CD4-positive, alpha-beta memory T cell (primary cell): ENCODE measurements at places on chromosomes 2 and 18. TPM values are rescaled to one million over a fixed set of nuclear protein-coding genes. Genes with fewer than 3 reads are reported as not detected.
A peak's percentile ranks its signal among the peaks of the same experiment; 100 is the strongest.

Gene MC5R
- polyA plus RNA-seq = not detected

GRCh38 chr2:183709829-183710228 is 585.6 kb downstream of the NUP35 start:
- H3K4me1 ChIP-seq = no peaks in the 10 kb centered on the region
- no peaks in the 10 kb centered on the region for H3K27me3 ChIP-seq
- H3K27ac ChIP-seq = no peak overlapping the region

DNA sequence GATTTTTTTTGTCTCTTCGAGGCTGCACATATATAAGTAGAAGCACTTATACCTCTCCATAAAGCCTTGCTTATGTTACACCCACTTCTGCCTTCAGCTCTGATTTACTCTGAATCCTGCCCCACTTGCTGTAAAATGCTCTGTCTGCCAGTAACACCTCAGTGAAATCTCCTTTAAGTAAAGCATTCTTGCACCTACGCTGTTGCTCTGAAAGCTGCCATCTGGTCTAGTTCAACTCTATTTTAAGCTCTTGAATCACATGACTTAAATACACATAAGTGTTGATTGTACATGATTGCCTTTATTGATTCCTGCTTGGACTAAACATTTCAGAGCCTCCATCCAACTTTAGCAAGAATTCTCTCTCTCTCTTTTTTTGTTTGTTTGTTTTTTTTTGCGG is 609.0 kb upstream of the CELF4 start:
- H3K4me1 ChIP-seq = no peaks in the 10 kb centered on the region
- no peak for DNase-seq
- H3K27me3 ChIP-seq = no peaks in the 10 kb centered on the region
- no peaks in the 10 kb centered on the region for H3K36me3 ChIP-seq

DNA sequence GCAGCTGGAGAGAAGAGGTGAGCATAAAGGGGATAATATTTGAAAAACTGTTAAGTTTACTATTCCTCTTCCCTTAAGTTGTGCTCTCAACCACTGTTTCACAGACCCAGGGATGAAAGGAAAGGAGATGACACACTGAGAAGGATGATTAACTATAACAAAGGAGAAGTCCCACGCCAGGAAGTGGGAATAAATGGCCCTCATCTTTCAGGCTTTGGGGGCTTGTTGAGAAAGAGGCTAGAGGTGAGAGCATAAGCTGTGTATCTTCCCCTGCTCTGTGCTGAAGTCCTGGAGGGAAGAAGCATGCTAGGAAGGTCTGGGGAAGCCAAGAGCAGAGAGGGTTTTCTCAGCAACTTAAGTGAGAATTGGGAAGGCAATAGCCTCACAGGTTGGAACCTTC is 399.1 kb upstream of the ATP5MC3 start:
- H3K4me1 ChIP-seq = no peaks in the 10 kb centered on the region
- no peaks in the 10 kb centered on the region for H3K36me3 ChIP-seq
- H3K27me3 ChIP-seq = no peaks in the 10 kb centered on the region
- DNase-seq = no peak

GRCh38 chr2:38181806-38182491 is 106.0 kb upstream of the CYP1B1 start:
- H3K36me3 ChIP-seq = no peaks in the 10 kb centered on the region
- no peaks in the 10 kb centered on the region for H3K27me3 ChIP-seq
- no peak for DNase-seq
- H3K4me1 ChIP-seq = no peaks in the 10 kb centered on the region
- H3K4me3 ChIP-seq = no peak overlapping the region
- no peak overlapping the region for H3K27ac ChIP-seq

GRCh38 chr2:99984799-99985515 is 157.4 kb downstream of the AFF3 start:
- no peak overlapping the region for H3K27ac ChIP-seq
- DNase-seq = no peak
- no peak overlapping the region for H3K4me3 ChIP-seq
- no peaks in the 10 kb centered on the region for H3K36me3 ChIP-seq

DNA sequence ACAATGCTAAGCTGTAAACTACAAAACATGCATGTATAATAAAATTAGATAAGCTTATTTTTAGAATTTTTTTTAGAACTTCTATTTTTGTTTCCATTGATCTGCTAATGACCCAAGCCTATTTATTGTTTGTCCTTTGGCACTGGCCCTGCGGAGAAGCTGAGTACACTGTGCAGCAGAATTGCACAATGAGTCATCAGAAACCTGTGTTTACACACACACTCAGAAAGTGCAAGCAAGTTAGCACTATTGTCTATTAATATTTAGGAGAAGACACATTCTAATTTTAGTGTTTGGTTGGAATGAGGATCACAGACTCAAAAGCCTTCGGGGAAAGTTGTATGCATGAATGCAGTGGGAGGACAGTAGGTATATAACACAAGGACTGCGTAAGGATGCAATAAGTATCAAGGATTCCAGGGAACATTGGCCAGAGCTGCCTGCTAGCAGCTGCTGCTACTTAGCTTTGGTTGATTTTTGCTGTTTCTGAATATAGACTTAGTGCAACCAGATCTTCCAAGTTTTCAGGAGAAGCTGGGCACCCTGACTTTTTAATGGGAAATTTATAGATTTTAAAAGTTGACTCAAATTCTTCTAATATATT is 128.2 kb downstream of the KCNH7 start:
- no peaks in the 10 kb centered on the region for H3K36me3 ChIP-seq
- H3K4me1 ChIP-seq = no peaks in the 10 kb centered on the region
- H3K27me3 ChIP-seq = no peaks in the 10 kb centered on the region
- no peak for DNase-seq

DNA sequence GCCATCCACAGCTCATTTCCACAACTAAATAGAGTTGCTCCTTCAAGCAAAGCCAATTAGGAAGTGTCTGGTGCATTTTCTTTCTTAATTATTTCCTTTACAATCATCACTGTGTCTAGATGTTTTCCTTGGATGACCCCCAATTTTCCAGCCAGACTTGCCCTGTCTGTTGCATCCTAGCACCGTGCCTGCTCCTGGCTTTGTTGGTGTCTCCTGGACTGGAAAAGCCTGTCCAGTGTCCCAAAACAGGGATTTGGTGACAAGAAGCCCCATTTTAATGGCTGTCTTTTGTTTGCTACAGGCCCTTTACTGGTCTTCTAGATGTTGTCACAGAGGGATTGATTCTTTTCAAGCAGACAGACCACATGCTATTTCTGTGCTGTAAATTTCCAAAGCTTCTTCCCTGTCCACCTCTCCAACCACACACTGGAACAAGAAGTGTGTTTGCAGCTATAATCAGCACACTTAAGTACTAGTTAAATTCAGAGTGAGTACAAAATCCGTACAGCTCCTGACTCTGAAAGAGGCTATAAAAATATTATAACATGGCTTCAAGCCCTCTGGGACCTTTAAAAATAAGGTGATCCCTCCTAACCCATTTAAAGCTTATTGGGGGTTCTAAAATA is 38.4 kb downstream of the RNF144A start:
- DNase-seq = no peak
- no peaks in the 10 kb centered on the region for H3K27me3 ChIP-seq
- no peak overlapping the region for H3K27ac ChIP-seq

DNA sequence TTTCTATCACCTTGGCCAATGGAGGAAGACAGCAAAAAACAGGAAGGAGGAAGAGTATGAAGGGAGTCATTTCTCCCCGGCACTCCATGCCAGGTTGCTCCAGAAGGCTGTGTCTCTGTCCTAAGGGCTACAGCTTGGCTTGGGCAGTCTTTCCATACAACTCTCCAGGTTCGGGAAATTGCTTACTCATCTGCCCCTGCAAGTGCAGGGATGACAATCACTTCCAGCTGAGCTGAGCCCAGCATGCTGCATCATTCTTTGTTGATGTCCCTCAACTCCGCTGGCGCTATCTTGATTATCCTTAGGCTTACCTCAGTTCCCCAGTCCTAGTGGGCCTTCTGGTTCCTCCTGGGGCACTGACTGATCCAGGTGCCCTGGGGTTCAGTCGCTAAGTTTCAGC is 86.9 kb upstream of the COPS8 start:
- H3K27me3 ChIP-seq = no peaks in the 10 kb centered on the region
- no peak overlapping the region for H3K4me3 ChIP-seq
- no peaks in the 10 kb centered on the region for H3K4me1 ChIP-seq
- no peaks in the 10 kb centered on the region for H3K36me3 ChIP-seq
- DNase-seq = no peak

DNA sequence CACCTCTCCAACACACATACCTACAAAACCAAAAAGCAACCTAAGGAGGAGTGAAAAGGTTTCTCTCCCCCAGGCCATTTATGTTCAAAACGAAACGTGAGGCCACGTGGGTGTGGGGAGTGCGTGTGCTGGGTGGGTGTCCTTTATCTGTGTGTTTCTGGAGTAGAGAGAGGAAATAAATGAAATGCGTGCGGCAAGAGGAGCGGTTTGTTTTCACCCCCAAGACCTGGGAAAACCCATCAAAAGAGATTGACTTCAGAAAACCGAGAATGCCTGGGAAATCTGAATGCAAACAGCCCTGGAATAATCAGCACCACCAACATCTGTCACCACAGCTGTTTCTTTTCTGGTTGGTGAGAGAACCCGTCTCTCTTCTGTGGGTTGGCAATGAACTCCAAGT is 137.4 kb downstream of the INSIG2 start:
- H3K4me3 ChIP-seq = no peak overlapping the region
- peaks cover 48% of the 10 kb centered on the region for H3K27me3 ChIP-seq
- H3K36me3 ChIP-seq = no peaks in the 10 kb centered on the region
- peaks cover 16% of the 10 kb centered on the region for H3K4me1 ChIP-seq
- DNase-seq = no peak
- no peak overlapping the region for H3K27ac ChIP-seq

Gene GKN2
- not detected for polyA plus RNA-seq

Gene TM4SF20
- not detected for polyA plus RNA-seq

Gene HOXD9
- not detected for polyA plus RNA-seq

DNA sequence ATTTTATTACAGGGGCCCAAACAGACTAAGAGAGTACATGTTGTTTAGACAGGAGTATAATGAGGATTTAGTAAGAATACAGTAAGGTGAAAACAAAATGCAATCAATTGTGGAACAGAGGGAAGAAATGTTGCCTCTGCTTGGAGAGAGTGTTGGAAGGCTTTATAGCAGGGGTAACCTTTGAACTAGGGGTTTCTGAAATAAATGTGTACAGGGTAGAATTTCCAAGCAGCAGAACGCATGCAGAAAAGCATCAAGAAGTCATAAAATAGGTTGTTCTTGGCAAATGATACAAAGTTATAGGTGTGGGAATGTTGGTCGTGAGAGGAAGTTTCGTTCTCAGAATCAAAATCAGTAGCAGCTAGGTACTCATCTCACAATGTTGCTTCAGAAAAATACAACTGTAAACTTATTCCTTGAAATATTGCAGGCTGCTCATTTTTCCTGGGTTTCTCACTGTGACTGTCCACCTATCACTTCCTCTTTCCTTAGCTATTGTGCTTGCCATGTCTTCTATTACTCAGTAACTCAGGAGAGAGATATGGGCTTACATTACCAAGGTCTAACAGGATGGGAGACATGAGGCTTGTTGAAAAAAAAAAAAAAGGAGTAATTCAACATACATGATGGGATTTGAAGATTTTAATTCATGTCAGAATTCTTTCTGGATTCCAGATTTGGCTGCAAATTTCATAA is 17.1 kb upstream of the HNMT start:
- no peaks in the 10 kb centered on the region for H3K27me3 ChIP-seq
- no peak for DNase-seq
- H3K4me1 ChIP-seq = no peaks in the 10 kb centered on the region
- H3K36me3 ChIP-seq = no peaks in the 10 kb centered on the region

GRCh38 chr2:190947711-190948251 is 66.2 kb downstream of the STAT1 start:
- H3K27me3 ChIP-seq = no peaks in the 10 kb centered on the region
- H3K36me3 ChIP-seq = no peaks in the 10 kb centered on the region
- DNase-seq = peak; percentile 26
- H3K27ac ChIP-seq = peak overlapping the region; percentile 14

GRCh38 chr2:73859721-73860586 is 31.2 kb downstream of the STAMBP start:
- no peaks in the 10 kb centered on the region for H3K4me1 ChIP-seq
- no peak overlapping the region for H3K27ac ChIP-seq
- DNase-seq = no peak
- no peaks in the 10 kb centered on the region for H3K27me3 ChIP-seq
- H3K36me3 ChIP-seq = peaks cover 41% of the 10 kb centered on the region

DNA sequence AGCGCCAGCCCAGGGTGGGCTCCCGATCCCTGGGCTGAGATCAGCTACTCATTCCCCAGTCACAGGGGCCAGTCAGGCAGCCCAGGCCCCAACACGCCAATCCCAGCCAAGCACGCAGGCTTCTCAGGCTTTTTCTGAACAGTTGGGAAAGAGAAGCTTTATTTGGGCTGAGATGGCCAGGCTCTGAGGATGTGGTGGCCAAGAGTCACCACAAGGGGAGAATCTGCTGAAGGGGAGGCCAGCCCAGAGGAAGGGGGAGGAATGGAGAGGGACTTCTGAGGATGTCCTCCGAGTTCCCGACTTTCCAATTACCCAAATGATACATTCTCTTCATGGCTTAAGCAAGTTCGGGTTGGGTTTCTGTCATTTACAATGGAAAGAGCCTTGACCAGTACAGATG is 2.8 kb upstream of the DIPK1C start:
- no peak overlapping the region for H3K27ac ChIP-seq
- H3K4me3 ChIP-seq = no peak overlapping the region
- DNase-seq = no peak

Gene PIKFYVE
- 8.3 TPM for polyA plus RNA-seq
